ENCODE measurements at places on chromosomes 1 and 21.

DNA sequence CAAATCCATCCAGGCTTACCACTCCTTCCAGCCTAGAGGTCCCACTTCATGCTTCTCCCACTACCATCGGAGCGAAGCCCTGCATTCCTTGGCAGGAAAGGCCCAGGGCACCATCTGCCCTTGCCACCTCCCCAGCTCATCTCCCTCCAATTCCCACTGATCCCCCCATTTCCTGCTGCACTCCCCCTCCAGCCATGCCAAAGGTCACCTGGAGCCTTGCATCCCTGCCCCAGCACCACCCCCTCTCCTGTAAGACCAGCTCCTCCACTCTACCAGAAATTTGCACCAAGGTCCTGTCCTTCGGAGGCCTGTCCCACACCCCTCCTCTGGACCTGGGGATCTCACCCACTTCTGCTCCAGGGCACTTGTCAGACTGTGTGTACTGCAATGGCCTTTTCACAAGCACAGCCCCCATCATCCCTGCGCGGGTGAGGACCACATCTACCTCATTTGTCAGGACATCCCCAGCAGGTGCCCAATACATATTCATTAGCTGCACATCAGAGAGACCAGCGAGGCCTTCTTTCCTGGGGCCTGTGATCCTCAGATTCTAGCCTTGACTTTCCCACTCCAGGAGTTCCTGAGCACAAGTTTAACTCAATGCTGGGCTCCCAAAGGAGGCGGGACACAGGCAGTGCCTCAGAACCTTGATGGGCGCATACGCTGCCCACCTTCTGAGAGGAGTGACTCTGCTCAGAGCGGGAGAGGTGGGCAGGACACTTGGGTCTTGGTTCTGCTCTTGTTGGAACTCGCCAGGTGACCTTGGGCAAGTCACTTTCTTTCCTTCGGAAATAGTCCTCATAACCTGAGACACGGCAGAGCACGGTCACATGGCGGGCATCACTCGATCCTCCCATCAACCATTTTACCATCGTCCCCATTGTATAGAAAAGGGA, 49.9 kb upstream of the EDN2 start:
- no peak for DNase-seq

DNA sequence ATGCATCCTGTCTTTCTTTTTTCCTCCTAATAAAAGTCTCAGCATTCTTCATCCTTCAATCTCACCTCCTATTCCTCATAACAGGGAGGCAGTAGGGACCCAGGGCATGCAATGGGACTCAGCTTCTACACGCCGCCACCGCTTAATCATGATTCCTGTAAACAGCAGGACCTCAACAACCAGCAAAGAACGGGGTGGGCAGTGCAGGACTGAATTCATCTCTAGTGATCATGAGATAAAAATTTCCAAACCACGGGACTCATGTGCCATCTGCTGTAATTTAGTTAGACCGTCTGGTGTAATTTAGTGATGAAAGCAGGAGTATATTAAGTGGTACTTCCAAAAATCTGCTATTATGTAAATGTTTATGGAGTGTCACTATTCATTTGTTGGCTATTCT, 5.4 kb downstream of the PRAMEF12 start:
- DNase-seq: no peak

DNA sequence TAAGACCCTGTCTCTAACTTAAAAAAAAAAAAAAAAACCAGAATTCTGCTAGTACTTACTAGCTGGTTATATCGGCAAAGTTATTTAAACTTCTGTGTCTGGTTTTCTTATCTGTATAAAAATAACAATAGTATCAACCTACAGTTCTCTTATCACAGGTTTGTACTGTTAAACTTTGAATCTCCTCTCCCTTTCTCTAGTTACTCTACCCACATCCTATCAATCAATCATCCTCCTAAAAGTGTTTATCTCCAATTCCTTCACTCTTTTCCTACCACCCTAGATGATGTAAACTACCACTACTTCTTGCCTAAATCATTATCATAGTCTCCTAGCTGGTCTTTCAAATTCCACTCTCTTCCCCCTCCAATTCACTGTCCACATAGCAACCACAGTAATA, 27.6 kb downstream of the USP33 start:
- no peak for DNase-seq

GRCh38 chr1:244836584-244836983, 1.1 kb downstream of the COX20 start:
- DNase-seq: no peak

DNA sequence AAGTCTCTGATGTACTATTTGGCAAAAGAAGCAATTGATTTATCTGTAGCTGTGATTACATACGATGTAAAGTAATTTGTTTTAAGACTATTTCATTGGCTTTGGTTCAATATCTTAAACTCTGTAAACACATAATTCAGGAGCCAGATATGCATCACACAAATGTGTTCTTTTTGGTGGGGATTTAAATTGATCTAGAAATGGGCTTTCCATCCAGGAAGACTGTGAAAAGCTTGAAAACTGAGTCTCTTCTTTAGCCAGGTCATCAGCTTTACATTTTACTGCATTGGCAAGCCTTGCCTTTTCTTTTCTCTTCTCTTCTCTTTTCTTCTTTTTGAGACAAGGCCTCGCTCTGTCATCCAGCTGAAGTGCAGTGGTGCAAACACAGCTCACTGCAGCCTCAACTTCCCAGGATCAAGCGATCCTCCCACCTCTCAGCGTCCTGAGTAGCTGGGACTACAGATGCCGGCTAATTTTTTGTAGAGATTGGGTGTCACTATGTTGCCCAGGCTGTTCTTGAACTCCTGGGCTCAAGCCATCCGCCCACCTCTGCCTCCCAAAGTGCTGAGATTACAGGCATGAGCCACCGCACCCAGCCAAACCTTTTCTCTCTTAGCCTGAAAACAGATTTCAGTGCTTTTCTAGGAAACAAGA, 1.4 kb downstream of the RCAN3 start:
- DNase-seq: no peak

DNA sequence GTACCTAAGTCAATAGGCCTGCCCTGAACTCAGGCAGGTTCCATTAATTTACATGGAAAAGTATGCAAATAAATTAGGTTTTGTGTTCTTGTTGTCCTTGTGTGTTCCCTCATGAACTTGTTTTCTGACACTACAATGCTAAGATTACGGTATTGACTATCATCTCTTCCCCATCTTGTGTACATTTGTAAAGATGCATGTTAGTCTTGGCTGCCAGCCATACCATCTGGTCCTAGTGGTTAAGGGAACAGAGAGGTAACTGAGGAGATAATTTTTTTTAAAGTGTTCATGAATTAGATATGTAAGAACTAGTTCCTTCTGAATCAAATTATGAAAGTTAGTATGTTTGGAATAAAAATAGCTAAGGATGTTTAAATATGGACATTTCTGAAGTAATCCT, 167.6 kb upstream of the ADAMTS5 start:
- DNase-seq: no peak

DNA sequence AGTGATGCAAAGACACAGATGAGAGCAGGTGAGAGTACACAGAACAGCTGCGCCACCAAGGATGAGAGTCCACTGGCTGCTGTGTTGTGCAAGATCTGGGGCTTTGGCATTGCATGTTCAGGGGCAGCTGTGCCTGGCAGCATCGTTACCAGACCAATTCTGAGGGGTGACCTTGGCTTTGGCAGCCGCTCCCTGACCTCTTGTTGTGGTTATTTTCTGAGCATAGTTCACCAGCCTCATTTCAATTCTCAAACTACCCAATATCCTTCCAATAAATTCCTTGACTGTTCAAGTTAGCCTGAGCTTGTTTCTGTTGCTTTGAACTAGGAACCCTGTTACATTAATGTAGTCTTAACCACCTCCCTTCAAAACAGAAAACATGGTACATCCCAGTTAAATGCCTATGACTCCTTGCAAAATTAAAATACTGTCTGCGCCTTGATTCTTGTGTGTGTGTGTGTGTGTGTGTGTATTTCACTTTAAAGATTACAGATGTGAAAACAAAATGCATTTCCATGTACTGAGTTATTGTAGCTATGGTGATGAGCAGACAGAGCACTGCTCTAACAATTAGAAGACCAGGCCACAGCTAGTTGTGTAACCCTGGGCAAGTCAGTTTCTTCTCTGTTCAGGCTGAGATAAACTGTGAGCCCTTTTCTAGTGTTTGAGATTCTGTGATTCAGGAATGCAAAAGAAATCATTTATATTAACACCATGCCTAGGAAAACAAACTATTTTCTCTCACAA, 106.3 kb upstream of the GUCA2B start:
- DNase-seq: no peak

GRCh38 chr1:17201201-17202021, 3.5 kb upstream of the PADI1 start:
- DNase-seq: no peak

- no peak for DNase-seq
Observed at GRCh38 chr1:47227341-47228232, 4.4 kb downstream of the TAL1 start.

- no peak for DNase-seq
Observed at GRCh38 chr1:36083635-36084496, at the start of gene TEKT2. TSS of gene TEKT2 (plus strand) at chr1:36084094. CDS start at chr1:36084922, 828 bp downstream.

DNA sequence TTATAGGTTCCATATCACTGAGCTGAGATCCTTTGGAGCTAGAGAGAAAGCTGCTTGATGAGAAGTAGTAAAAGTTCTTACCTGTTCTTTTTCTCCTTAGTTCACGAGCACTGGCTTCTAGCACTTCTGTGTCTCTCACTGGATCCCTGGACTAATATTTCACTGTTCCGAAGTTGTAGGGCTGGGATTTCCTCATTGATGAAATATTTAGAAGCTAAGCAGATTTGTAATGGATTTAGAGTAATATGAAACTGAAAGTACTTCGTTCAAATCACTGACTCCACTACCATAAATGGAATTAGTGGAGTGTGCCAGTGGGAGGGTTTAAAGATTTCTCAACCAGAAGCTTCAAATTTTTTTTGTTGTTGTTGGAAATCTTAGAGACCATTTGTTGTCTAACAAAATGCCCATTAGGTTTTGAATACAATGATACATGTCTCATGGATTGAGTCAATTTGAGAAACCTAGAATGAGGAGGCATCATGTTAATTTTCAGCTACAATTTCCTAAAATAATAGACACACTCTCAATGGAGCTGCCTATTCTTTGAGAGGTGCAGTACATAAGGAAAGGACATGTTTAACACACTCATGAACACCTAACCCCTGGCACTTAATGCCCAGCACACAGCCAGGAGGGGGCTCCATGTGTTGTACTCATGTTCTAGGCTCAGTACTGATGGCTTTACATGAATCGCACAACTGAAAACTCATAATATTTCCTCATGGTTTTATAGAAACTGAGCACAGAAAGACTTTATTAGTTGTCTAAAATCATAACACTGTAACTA, at the start of gene GBP1:
Gene GBP1 (minus strand): TSS at position 130 of the 790 bp plus-strand sequence. CDS start 1,974 bp downstream, outside the sequence.
- DNase-seq: no peak

GRCh38 chr1:8059161-8059622, 33.1 kb upstream of the ERRFI1 start:
- no peak for DNase-seq

DNA sequence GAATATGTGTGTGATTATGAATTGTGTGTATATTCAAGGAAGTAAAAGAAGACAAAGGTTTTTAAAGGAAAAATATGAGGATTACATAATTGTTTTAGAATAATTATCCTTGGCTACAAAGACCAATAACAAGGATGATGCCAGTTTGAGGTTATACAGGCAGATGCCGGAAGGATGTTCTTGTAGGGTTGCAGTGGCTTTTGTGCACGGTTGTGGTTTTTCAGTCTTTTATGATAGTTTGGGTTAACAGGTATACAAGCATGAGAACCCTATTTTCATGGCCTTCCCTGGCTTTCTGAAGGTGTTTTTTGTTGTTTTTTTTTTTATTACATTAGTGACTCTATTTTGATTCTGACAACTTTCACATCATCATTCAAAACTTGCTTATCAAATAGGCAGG, 4.9 kb downstream of the CR2 start:
- no peak for DNase-seq

GRCh38 chr1:31102501-31102950, 37.0 kb upstream of the PUM1 start:
- no peak for DNase-seq

- no peak for DNase-seq
Observed at GRCh38 chr1:72606216-72606810, 324.0 kb upstream of the NEGR1 start.

DNA sequence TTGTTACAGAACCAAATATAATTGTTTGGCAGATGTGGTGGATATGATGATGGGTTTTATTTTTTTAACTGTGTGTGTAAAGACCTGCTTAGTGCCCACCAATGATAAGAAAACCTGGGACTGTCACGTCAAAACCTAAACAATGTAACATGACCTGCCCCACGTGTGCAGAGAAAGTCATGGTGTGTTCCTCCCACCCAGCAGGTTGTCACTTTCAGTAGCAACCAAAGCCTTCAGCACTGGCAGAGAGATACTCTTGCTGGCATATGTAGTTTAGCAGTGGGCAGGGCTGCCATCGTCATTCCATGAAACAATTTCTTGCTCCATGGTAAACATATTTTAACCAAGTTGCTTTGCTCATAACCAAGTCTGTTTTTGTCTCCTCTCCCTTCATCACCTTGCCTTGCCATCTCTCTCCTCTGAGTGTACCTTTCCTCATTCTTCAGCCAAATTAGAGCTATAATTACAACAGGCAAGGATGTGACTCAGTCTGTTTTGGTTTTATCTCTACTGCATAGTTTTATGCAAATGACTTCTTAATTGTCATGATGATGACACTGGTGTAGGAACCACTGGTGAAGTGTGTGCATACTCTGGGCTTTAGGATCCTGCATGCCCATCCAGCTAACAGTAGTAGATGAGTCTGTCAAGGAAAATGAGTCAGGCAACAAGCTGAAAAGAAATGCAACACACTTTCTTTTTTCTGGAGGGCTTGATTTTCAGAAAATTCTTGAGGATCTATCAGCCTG, 150.3 kb downstream of the EDEM3 start:
- no peak for DNase-seq

DNA sequence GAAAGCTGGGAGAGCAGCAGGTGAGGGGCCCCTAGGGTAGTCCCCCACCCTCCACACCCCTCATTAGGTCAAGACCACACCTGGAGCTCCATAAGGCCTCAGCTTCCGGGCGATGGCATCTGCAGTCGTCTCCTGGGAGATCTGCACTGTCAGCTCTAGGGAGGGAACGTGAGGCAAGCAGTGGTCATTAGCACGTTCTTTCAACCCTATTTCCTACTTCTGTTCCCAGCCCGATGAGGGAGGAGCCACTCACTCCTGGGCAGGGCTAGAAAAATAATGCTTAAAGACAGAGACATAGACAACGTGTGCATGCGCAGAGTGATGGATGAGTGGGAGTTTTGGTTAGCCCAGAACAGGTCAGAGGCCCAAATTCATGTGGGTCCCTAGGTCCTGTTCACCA, 9.7 kb downstream of the KDF1 start:
- no peak for DNase-seq

- DNase-seq: no peak
Observed at GRCh38 chr1:204802401-204803175, 68.1 kb upstream of the NFASC start.

- peak; percentile 9 for DNase-seq
Observed at GRCh38 chr1:28668956-28669723, 556 bp downstream of the GMEB1 start.
